Thyroid gland (tissue), 4 donors: ENCODE measurements at places on chromosomes 7 and 10.

DNA sequence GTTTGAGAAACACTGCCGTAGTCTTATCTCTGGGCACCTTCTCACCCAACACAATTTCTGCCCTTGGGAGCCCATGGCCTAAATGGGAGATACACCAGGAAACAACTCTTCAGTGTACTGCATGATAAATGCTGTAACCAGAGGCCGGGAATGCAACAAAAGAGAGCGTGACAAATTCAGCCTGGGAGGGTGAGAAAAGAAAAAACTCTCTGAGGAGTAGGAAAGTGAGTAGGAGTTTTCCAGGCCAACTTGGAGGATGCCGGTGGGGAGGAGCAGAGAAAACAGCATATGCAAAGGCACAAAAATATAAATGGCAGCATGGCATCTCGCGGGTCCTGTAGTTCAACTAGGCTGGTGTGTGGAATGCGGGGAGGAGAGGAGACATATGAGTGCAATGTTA is 624.5 kb downstream of the PARD3 start:
- no peak for DNase-seq

GRCh38 chr10:7218968-7219367 is 191.9 kb downstream of the SFMBT2 start:
- no peak for DNase-seq

DNA sequence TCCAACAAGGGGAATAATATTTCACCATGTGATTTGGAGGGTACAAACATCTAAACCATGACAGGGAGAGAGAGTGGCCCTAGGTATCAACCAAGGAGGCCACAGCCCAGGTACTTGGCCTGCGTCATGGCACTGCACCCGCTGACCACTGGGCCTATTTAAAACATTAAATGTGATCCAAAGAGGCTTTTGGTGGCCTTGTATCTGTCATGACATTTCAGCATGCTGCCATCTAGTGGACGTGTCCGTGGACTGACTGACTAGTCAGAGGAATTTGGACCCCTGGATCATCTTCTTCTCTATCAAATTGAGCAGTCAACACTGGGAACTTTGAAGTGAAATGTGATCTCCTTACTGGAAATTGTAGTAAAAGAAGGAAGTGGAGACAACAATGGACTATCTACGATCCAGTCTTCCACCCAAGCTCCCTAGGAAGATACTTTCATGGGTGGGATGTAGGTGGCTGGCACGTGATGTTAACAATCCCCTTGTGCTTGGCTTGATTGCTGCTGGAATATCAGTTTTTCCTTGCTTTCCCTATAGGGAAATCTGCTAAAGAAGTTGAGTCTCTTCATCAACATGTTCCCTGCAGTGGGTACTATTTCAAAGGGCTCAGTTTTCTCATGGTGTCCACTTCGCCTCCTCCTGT is 24.6 kb upstream of the ITGA8 start:
- DNase-seq, result peak; percentile 14

GRCh38 chr7:25565949-25566348 is 337.7 kb upstream of the NPVF start:
- DNase-seq, result peak; percentile 48

DNA sequence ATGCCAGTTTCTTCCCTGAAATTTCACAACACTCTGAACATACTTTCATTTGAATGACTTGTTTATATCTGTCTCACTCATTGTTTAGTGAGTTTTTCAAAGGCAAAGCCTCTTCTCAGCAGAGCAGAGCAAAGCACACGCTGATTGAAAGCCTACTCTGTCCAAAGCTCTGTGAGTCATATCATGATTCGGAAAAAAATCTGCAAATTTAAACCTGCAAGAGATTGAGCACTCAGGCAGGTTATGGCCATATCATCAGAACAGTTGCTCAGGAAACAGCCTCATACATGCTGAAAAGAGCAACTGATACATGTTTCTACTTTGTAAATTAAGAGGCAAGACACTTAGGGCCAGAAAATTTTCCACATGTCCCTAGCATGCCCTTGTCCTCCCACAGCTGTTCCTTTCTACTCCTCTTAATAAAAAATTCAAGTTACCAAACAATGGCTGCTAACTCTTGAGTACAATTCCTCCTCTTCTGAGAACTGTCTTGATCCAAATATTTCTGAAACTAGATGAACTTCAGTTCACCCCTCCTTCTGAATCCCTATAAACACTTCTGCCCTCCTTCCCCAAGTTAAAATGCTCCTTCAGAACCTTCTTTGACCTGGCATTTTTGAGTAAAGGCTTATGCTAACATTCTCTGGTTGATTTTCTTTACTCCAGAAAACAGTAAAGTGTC is 140.6 kb upstream of the HPS1 start:
- DNase-seq, result no peak

DNA sequence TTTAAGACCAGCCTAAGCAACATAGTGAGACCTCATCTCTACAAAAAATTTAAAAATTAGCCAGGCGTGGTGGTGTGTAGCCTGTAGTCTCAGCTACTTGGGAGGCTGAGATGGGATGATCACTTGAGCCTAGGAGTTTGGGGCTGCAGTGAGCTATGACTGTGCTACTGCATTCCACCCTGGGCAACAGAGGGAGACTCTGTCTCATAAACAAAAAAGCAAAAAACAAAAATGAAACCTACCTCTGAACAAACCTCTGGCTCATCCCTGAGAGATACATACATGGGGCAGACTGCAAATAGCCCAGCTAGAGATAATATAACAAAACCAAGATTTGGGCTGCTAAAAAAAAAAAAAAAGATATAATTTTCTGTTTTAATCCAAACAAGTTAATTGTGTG is 19.5 kb downstream of the C10orf67 start:
- DNase-seq, result no peak

- DNase-seq, result no peak
These were observed 96.8 kb downstream of the COL28A1 start for GRCh38 chr7:7438851-7439250.

- no peak for DNase-seq
These were observed 574 bp downstream of the MYL10 start for GRCh38 chr7:101628522-101628921.

DNA sequence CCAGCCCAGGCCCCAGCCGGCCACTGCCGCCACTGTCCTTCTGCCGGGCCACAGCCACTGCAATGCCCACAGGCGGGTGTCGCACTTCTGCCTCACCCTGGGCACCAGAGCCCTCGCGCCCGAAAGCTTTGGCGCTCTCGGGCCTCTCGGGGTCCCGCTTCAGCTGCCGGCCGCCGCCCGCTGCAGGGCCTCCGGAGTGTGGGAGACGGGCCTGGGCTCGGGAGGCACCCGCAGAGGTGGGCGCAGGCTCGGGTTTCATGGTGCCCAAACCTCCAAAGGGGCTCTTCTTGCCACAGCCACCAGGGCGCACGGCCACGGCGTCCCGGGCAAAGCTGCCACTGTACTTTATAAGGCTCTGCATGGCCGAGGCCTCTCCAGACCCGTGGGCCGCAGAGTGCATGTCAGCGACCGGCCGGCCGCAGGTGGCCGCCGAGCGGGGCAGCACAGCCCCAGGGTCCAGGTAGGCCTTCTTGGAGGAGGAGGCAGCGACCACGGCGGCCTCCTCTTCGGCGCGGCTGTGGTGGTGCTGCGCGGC is 35.9 kb downstream of the TNRC18 start:
- no peak for DNase-seq
